ENCODE measurements at places on chromosomes 1 and 21. TPM values are rescaled to one million over a fixed set of nuclear protein-coding genes. Genes with fewer than 3 reads are reported as not detected.
A peak's percentile ranks its signal among the peaks of the same experiment; 100 is the strongest.

GRCh38 chr1:204673909-204674649 is 11.5 kb downstream of the LRRN2 start:
- no peak for DNase-seq

DNA sequence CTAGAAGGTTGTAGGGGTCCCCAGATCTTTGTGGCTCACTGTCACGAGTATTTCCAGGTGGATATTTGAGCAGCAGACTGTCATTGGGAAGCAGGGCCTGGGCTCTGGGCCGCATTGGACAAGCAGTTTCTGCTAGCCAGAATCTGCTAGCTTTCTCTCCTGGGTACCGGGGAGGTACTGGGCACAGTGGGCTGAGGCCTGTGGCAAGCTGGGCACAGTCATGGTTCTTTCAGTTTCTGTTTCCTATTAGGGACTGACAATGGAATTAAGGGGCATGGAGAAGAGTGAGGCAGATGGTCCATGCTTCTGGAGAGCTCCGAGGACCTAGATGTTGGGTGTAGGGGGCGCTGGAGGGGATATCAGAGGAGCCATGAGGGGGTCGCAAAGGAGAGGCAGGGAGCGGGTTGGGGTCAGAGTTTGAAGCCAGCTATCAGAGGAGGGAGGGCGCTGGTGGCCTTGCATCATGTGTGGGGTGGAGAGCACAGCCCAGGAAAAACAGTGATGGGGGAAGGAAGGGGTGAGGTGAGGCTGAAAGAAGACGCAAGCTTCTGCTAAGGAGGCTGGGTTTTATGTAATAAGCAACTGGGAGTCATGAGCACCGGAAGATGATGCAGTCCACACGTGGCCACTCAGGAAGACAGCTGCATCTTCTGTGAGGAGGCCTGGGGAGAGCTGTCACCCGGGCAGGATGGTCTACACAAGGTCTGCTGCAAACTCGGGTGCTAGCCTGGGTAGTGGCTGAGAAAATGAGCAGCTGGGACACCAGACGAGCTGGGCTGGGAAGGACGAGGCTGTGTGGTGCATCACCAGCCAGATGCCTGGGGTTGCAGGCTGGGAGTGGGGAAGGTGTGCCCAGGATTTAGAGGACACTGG is 72.7 kb downstream of the IER5 start:
- DNase-seq = no peak

DNA sequence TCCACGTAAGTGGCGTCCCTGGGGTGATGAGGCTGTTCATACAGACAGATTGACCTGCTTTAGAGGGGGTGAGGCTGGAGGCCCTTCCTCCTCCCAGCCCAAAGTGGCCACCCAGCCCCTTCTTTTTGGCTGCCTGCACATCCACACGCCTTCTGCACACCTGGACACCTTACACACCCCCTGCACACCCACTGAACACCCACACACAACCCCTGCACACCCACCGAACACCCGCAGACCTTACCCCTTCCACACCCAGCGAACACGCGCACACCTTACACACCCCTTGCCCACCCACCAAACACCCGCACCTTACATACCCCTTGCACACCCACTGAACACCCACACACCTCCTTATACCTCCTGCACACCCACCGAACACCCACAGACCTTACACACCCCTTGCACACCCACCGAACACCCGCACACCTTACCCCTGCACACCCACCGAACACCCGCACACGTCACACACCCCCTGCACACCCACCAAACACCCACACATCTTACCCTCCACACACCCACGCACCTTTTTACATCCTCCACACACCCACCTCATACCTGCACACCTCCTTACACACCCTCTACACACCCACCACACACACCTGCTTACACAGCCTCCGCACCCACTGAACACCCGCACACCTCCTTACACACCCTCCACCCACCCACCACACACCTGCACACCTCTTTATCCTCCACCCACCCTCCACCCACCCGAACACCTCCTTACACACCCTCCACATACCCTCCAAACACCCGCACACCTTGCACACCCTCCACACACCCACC is 37.7 kb downstream of the COQ8A start:
- no peak for DNase-seq

GRCh38 chr1:27136998-27137542 is 17.9 kb downstream of the SLC9A1 start:
- peak; percentile 36 for DNase-seq

DNA sequence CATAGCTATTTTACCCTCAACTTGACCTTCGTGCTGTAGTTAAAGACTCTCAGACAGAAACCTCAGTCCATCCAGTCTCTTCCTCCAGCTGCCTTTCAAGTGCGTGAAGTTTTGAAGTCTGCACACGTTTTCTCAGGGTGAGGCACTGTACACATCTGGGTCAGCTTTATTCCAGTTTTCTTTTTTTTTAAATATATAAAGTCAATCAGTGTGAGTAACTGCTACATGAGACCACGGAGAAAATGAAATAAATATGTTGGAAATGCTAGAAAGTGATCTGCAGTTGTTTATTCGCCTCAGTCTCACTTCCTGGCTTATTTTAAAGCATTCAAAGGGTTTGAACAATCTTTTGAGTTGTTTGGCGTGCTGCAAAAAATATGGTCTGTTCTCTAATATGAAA is 135.7 kb downstream of the ROR1 start:
- DNase-seq = no peak

DNA sequence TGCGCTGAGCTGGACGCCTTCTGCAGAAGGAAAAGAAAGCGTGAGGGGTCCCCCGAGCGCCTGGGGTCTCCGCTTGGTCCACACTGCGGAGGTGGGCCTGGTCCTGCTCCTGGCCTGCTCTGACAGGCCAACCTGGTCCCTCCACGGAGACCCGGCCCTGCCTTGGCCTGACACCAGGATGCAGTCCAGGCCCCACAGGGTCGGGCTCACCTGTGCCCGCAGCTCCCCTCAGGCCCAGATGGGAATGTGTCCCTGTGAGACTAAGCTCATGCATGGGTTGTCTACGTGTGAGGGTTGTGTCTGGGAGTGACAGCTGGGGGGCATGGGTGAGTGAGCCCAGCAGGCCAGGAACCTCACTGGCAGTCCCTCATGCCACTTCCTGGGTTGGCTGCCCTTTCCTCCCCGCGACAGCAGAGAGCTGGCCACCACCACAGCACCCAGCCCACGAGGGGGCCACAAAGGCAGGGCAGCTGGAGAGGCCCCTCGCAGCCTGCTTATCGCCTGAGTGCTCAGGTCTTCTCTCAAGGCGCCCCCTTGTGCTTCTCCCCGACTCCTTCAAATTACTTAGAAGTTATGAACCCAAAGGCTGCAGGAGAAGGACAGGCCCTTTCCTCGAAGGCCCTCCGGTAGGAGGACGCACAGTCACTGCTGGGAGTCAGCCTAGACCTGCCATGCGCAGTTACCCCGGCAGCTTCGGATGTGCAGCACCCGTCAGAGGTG is 41.1 kb downstream of the SLC45A1 start:
- DNase-seq = no peak

DNA sequence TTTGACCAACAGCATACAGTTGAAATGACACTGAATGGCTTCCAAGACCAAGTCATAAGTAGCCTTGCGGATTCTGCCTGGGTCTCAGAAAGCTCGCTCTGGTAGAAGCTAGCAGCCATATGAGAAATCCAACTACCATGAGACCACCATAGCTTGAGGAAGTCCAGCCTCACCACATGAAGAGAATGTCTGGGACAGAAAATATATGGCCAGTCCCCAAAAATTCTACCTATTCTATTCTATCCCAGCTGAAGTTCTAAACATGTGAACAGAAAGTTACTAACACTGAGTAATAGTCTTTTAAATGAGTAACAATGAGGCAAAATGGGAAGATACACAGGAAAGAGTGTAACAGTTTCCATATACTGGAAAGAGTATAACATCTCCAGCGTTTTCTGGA is 9.0 kb downstream of the FMO5 start:
- DNase-seq = no peak

GRCh38 chr1:204924013-204924759 is 53.5 kb downstream of the NFASC start:
- DNase-seq = no peak

DNA sequence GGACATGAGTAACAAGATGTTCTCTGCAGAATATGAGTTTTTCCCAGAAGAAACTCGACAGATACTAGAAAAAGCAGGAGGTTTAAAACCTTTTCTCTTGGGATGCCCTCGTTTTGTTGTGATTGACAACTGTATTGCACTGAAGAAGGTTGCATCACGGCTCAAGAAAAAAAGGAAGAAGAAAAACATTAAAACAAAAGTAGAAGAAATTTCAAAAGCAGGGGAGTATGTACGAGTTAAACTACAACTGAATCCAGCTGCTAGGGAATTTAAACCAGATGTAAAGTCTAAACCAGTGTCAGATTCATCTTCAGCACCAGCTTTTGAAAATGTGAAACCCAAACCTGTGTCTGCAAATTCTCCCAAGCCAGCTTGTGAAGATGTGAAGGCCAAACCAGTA is 92.5 kb downstream of the TTC3 start:
- no peak for DNase-seq

- no peak for DNase-seq
These were observed 104.2 kb upstream of the TARDBP start for GRCh38 chr1:10908266-10908665.

DNA sequence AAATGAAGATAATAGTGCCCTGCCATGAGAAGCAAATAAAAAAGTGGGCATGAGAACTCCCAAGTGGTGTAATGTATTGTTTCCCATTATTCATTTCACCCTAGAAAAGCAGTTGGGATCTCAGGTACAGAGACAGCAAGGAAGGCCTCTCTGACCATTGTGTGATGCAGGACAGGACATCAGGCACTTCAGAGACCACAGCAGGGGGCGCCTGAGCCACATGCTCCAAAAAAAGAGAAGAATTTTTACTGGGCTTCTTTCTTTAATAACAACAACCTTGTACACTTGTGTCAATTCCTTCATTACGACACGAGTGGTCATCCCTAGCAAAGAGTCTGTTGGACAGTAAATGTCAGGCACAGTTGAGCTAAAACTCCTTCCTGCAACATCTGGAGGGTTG is 533.3 kb downstream of the OMA1 start:
- no peak for DNase-seq

- DNase-seq = no peak
These were observed 9.0 kb upstream of the RPL5 start for GRCh38 chr1:92822879-92823278.

- peak; percentile 57 for DNase-seq
These were observed 19.3 kb upstream of the HEATR1 start for GRCh38 chr1:236623371-236624166.

DNA sequence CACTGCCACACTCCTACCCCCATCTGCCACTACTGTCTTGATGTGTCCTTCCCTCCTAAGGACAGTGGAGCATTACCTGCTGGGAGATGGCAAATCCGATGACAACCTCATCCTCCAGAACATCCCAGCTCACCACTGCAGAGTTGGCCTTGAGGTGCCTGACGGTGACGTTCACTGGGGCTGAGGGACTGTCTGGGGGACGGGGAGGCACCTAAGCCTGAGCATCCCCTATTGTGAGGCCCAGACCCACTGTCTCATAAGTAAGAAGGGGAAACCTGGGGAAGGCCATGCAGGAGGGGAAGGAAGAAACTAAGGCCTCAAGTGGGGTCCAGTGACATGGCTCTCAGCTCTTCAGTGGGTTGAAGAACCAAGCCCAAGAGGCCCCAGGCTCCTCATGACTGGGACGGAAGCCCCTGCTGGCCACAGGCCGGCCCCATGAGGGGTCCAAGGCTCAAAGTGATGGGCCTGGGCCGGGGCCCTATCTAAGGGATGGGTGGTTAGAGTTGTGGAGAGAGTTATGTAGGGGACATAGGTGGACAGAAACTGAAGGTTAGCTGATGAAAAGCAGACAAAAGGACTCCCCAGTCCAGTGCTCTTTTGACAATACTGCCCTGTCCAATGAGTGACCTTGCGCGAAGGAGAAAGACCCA is 1.8 kb downstream of the FNDC5 start:
- no peak for DNase-seq

GRCh38 chr1:26353976-26354820 is at the start of gene CRYBG2:
Gene CRYBG2 (minus strand): TSS chr1:26354130. CDS start chr1:26346657, 7,473 bp downstream.
- no peak for DNase-seq

GRCh38 chr1:109490029-109490933 is 3.6 kb upstream of the CYB561D1 start:
- peak; percentile 69 for DNase-seq

DNA sequence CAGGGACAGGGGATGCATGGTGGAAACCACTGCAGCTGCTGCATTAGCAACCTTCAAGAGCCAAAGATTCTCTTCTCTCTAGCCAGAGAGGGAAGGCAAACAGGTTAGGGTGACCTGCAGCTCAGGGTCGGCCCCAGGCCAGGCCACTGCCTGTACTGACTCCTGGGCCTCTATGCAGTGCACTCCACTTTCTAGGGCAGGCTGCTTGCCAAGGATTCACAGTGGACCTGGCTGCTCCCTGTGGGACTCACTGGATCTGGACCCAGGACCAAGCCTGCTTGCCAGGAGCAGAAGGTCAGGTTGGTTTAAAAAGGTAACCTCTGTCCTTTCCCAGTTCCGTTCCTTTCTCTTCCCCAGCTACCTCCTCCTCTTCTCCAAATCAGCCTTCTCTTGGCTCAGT is 52.4 kb downstream of the HIVEP3 start:
- DNase-seq = no peak

DNA sequence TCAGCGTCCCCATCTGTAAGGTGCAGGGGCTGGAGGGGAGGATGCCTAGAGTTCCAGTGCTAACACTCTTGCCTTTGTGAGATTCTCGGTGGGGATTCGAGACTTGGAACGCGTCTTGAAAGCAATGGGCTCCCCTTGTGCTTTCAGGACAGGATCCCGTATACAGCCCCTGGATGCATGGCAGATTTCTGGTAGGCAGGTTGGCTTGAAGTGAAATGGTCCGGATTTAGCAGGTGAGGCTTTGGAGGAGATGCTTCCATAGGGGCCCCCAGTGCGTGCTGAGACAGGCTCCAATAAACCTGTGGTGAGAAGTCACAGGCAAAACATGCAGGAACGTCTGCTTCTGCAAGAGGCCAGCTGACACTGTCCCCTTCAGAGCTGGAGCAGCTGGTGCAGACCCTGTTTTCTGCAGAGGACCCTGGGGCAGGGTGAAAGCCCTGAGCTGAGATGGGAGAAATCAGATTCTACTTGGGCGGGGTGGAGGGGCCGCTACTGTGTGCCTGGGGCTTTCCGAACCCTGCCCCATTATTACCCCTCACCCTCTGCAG is 270.4 kb downstream of the PTPRU start:
- no peak for DNase-seq

The KNCN gene
- not detected for total RNA-seq

The TCHH gene
- total RNA-seq = not detected

The CFAP141 gene
- not detected for total RNA-seq

The HSD3B2 gene
- total RNA-seq = not detected

The AK5 gene
- total RNA-seq = 18.1 TPM

The OR2L8 gene
- total RNA-seq = not detected

The BMP8B gene
- 0.51 TPM for total RNA-seq

The RPTN gene
- not detected for total RNA-seq

The AGBL4 gene
- total RNA-seq = not detected

The TCHHL1 gene
- not detected for total RNA-seq

The ADGRB2 gene
- total RNA-seq = 9.4 TPM

The ANKRD45 gene
- 0.23 TPM for total RNA-seq

The F5 gene
- not detected for total RNA-seq

The SNX27 gene
- total RNA-seq = 13.2 TPM

The OR11L1 gene
- not detected for total RNA-seq

The LCE1B gene
- not detected for total RNA-seq
